Substantia nigra (tissue), 51 donors: ENCODE measurements at places on chromosomes 11 and 22.

DNA sequence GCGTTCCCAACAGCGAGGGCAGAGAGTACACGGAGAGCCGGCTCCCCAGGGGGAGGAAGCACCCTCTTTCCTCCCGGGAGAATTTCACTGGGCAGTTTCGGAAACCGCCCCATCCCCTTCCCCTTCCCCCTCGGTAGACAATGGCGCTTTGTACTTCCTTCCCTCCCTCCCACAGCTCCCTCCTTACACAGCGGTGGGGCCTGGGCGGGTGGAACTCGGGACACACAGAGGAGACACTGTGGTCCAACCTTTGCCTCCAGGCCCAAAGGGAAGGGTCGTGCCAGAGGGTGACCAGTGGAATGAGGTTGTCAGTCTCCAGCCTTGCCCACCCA lies 4.3 kb downstream of the SMTN start:
- peak; percentile 87 for DNase-seq

- DNase-seq, result no peak
Observed at GRCh38 chr11:126868741-126869140, 131.8 kb downstream of the KIRREL3 start.

DNA sequence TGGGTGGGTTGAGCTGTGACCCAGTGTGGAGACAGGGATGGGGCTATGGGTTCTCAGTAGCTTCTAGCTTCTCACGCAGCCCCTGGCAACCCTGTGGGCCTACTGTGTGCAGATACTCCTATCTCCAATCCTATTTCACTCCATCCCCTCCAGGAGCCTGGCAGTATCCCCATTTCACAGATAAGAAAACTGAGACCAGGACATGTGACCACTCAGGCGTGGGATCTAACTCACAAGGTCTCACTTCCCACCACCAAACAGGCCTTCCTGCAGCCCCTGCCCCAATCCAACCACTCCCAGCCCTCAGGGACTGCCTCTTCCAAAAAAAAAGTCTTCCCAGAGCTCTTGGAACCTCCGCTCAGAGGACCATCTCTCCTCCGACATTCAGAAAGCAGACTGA lies 15.6 kb downstream of the ELFN2 start:
- no peak for DNase-seq

GRCh38 chr11:81331088-81331487 lies 1402.6 kb downstream of the FAM181B start:
- DNase-seq, result no peak

DNA sequence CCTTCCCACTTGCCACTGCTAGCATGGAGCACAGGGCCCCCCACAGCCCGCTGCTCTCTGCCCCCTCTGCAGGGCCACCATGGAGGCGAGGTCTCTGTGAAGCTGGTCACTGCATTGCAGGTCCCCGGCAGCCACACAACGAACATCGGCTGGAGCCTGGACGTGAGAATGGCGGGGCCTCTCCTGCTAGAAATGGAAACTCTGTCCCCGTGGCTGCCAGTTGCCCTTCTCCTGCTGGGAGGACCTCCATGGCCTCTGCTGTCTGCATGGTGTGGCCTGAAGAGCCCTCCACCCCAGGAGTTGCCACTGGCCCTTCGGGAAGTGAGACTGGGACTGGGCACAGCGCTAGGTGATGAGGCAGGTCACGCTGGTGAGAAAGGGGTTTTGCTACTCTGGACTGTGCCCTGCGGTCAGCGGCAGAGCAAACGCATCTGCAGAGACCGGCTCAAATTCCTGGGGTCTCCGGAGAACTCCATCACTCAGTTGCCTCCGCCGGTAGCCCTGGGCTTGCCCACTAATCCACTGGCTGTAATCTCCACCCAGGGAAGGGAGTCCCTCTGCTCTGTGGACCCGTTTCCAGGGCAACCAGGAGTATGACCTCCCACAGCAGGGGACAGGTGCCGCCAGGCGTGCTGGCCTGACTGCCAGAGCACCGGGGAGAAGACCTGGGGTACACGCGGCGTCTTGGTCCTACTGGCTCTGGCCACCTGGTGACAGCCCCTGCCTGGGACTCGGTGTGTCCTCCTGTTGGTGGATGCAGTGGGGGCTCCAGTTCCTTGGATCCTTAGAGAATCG lies 806.3 kb downstream of the BRD1 start:
- no peak for DNase-seq

DNA sequence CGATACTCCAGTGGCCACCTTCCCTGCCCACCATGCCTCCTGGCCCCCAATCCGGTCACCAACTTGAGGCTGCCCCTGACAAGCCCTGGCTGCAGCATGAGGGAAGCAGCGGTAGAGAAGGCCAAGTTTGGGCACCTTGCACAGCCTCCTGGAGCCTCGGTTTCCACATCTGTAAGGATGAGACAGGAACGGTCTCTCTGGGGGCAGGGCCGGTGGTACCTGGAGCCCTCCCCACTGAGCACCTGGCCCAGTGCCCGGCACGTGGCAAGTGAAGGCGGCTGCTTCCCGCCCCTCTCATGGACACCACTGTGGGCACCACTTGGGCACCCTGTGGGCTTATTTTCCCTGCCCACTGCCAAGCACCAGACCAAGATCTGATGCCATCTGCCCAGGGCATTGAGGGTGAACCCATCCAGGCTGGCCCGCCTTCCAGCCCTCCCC lies 77.8 kb downstream of the CDKN1C start:
- DNase-seq, result no peak

DNA sequence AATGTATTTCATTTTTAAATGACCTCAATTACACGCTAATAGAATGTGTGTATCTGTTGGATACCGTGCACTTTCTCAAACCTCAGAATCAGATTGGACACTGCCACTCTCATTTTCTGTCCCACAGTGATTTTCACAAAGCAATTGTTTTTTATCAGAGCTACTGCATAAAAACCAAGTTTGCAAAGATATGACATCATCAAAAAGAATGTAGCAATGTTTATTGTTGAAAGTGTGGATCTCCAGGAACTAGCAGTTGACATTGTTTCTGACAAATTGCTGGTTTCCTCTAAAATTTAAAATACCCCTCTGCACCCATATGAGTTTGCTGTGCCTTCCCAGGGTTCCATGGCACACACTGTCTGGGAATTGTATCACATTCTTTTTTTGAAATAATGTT lies 362.7 kb upstream of the DDI1 start:
- DNase-seq, result no peak

- no peak for DNase-seq
Observed at GRCh38 chr11:132586801-132587200, 945.5 kb downstream of the OPCML start.

GRCh38 chr11:98107736-98108135 lies 913.0 kb upstream of the CNTN5 start:
- no peak for DNase-seq

- DNase-seq, result no peak
Observed at GRCh38 chr11:62295504-62295903, 3.4 kb downstream of the SCGB1D4 start.

- no peak for DNase-seq
Observed at GRCh38 chr22:46057246-46058090, 80.5 kb upstream of the WNT7B start.

DNA sequence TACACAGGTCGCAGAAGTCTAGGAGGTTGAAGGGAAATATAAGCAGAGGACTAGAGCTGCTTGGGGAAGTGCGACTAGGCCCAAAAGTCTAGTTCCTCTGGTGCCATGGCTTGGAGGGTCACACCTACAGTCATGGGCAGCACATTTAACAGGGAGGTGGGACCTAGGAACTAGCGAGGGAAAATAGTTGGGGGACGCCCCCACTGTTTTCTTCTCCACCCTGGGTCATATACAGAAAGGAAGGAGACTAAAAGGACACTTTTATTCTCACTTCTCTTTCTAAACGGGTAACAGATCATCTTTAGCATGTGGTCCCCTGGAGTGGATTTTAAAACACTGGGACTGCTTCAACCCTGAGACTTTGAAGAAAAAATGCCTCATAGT lies 16.6 kb downstream of the APIP start:
- DNase-seq, result no peak
